ENCODE measurements at places on chromosomes 4 and X. TPM values are rescaled to one million over a fixed set of nuclear protein-coding genes. Genes with fewer than 3 reads are reported as not detected.

GRCh38 chr4:173503330-173504180 lies 26.5 kb downstream of the HAND2 start:
- no peak overlapping the region for H3K27ac ChIP-seq
- no peak overlapping the region for H3K4me3 ChIP-seq
- peaks cover 5% of the 10 kb centered on the region for H3K4me1 ChIP-seq
- H3K36me3 ChIP-seq: peaks cover 2% of the 10 kb centered on the region
- peaks cover 71% of the 10 kb centered on the region for H3K27me3 ChIP-seq

DNA sequence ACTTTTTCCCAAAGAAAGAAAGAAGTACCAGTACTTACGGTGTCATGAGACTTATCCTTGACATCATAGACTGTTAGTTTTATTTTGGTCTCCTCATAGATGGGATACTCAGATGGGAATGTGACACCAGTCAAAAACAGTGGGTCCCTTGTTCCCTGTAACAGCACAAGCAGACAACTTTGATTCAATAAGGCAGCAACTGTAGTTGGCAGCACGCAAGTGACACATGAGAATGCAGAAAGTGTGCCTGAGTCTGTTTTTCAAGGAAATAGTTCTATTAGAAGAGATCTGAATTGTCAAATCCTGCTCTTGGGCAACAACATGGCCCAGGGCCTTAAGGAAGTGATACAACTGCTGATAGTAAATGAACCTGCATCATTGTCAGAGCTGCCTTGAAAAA lies 443.2 kb downstream of the INPP4B start:
- peaks cover 41% of the 10 kb centered on the region for H3K36me3 ChIP-seq
- no peak for DNase-seq
- H3K27ac ChIP-seq: peak overlapping the region; percentile 83
- H3K4me3 ChIP-seq: peak overlapping the region; percentile 86
- H3K27me3 ChIP-seq: no peaks in the 10 kb centered on the region

- H3K27me3 ChIP-seq: no peaks in the 10 kb centered on the region
- H3K4me3 ChIP-seq: no peak overlapping the region
- no peak for DNase-seq
Observed at GRCh38 chr4:85761803-85762528, 287.0 kb downstream of the ARHGAP24 start.

GRCh38 chrX:12570859-12571501 lies 220.2 kb upstream of the PRPS2 start:
- no peak overlapping the region for H3K27ac ChIP-seq
- H3K4me3 ChIP-seq: no peak overlapping the region
- no peaks in the 10 kb centered on the region for H3K4me1 ChIP-seq
- DNase-seq: no peak
- no peaks in the 10 kb centered on the region for H3K36me3 ChIP-seq

The FABP2 gene
- total RNA-seq: not detected

DNA sequence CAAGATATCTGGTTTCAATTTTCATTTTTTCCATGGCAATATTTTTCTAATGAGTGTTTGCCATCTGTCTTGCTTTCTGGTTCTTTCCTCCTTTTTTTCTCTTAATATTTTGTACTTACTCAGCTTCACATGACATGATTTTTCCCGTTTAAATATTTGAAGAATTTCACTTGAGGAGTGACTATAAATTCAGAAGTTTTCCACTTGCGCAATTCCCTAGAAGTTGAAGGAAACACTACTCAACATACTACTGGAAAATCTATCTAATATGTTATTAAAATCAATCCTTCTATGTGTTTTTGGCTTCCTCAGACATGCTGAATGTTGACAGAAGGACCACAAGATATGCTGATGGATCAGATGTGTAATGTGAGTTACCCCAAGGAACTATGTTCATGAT lies 36.8 kb upstream of the BANK1 start:
- H3K36me3 ChIP-seq: no peaks in the 10 kb centered on the region
- H3K4me3 ChIP-seq: no peak overlapping the region
- H3K27me3 ChIP-seq: no peaks in the 10 kb centered on the region
- no peaks in the 10 kb centered on the region for H3K4me1 ChIP-seq
- no peak for DNase-seq
- no peak overlapping the region for H3K27ac ChIP-seq

GRCh38 chr4:82866706-82867385 lies 24.1 kb downstream of the SEC31A start:
- H3K36me3 ChIP-seq: peaks cover 78% of the 10 kb centered on the region
- H3K4me1 ChIP-seq: peaks cover 31% of the 10 kb centered on the region
- H3K27me3 ChIP-seq: no peaks in the 10 kb centered on the region
- peak overlapping the region; percentile 33 for H3K27ac ChIP-seq

DNA sequence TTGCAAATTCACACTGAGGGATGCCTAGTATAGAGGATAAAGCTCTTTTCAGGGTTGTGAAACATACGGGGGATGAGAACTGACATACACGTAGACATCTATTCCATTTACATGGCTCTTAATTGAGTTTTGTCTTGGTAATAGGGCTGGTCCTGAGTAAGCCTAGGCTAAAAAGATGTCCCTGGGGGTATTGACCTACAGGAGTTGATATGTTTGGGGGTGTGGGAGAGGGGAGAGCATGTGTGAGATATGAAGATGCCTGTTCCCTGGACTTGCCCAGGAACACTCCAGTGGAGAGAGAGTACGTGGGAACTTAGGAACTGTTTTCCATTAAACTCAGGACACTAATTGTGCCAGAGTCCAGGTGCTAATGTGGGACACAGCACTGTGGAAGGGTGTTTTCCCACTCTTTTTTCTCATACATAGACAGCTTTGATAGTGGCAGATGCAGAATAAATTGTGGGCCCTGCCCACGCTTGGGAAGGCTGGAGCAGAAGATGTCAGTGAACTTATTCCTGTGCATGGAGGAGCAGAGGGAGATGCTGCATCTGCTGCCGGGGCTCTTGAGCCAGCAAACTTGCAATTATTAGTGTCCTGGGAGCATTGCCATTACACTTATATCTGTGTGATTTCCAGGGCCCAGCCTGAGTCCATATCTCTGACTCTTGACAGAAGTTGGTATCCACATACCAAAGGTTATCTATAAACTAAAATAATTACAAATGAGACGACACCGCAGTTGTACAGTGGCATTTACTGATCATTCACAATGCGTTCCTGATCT lies 20.7 kb downstream of the SYNPO2 start:
- no peaks in the 10 kb centered on the region for H3K4me1 ChIP-seq
- no peak for DNase-seq
- H3K27me3 ChIP-seq: peaks cover 26% of the 10 kb centered on the region
- H3K4me3 ChIP-seq: no peak overlapping the region
- H3K27ac ChIP-seq: no peak overlapping the region

The FAAH2 gene
- total RNA-seq: 2.9 TPM

GRCh38 chr4:66923081-66923865 lies 622.0 kb downstream of the CENPC start:
- H3K27me3 ChIP-seq: no peaks in the 10 kb centered on the region
- DNase-seq: no peak
- no peaks in the 10 kb centered on the region for H3K36me3 ChIP-seq
- no peak overlapping the region for H3K27ac ChIP-seq
- H3K4me1 ChIP-seq: no peaks in the 10 kb centered on the region
- H3K4me3 ChIP-seq: no peak overlapping the region

- no peak for DNase-seq
- H3K27me3 ChIP-seq: no peaks in the 10 kb centered on the region
- H3K4me3 ChIP-seq: no peak overlapping the region
- no peak overlapping the region for H3K27ac ChIP-seq
Observed at GRCh38 chrX:132227383-132228112, 8.3 kb upstream of the RAP2C start.

Data from activated T-helper 2 cell treated with anti-CD3 and anti-CD28 coated beads, Interferon-gamma antibody, Interleukin-2, Interleukin-4, amounts not matched to agents 10 μg/mL and 5 μg/mL and 100 μg/mL, durations not matched to agents 14 hours and 24 hours and 36 hours (primary cell).